ENCODE measurements at places on chromosomes 2 and 18. TPM values are rescaled to one million over a fixed set of nuclear protein-coding genes. Genes with fewer than 3 reads are reported as not detected.

Gene FBXO36
- total RNA-seq: 3.2 TPM

Gene RPRM
- total RNA-seq: 0.22 TPM

Gene ST8SIA5
- total RNA-seq: 0.22 TPM

DNA sequence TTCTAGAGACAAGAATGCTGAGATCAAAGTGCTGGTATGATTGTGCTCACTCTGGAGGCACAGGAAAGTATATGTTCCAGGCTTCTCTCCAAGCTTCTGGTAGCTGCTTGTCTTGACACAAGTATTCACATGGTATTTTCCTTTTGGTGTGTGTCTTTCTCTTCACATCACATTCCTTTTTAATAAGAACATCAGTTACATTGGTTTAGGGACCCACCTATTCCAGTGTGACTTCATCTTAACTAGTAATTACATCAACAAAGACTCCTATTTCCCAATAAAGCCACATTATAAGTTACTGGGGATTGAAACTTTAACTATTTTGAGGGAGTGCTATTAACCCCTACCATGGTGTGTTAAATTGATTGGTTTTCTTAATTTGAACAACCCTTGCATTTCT lies 119.1 kb downstream of the FSIP2 start:
- DNase-seq: no peak

Gene CTAGE1
- total RNA-seq: not detected

DNA sequence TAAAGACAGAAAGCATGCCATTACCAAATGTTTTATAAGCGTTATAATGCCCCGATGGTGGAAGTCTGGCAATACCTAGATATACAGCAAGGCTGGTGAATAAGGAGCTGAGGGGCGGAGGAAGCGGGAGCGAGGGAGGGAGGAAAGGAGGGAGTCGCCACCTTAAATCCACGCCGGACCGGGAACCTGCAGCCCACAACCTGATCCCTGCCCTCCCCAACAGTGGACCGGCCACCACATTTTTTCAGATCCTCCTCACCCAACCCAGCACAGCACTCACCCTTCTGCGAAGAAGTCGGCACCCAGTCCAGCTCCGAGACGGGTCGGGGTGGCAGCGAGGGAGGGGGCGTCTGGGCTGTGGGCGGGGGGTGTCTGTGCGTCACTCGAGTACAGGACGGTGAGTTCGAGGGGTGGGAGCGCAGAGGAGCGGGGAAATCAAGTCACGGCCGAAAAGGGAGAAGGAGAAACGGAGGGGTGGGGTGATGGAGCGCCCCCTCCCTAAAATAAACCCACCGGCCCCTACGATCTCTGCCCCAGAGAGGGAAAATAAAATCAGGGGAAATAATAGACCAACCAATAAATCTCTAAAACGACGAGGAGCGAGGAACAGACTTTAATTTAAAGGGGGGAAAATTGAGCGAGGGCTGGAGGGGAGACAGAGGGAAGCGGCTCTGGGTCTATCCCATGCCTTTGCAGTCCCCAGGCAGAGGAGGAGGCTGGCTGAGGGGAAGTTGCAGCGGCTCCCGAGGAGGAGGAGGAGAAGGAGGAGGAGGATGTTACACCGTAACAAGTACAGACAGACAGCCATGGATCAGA lies 96.5 kb upstream of the SERTAD2 start:
- peak; percentile 81 for DNase-seq

Gene FANCL
- total RNA-seq: 42.8 TPM

- DNase-seq: no peak
Observed at GRCh38 chr2:207533461-207534008, 3.8 kb downstream of the CREB1 start.

Gene RMC1
- 26.2 TPM for total RNA-seq

GRCh38 chr2:188628989-188629752 lies 337.5 kb downstream of the GULP1 start:
- DNase-seq: peak; percentile 65

Gene PCARE
- 0.53 TPM for total RNA-seq

- DNase-seq: no peak
Observed at GRCh38 chr2:238730001-238730669, 117.8 kb upstream of the TWIST2 start.

DNA sequence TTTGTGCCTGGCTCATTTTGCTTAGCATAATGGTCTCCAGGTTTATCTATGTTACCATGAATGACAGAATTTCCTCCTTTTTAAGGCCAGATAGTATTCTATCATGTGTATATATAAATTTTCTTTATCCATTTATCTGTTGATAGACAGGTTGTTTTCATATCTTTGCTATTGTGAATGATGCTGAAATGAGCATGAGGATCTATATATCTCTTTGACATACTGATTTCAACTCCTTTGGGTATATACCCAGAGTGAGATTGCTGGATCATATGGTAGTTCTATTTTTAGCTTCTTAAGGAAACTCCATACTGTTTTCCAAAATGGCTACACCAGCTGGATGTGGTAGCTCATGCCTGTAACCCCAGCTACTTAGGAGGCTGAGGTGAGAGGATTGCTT lies 86.4 kb upstream of the LTBP1 start:
- no peak for DNase-seq

DNA sequence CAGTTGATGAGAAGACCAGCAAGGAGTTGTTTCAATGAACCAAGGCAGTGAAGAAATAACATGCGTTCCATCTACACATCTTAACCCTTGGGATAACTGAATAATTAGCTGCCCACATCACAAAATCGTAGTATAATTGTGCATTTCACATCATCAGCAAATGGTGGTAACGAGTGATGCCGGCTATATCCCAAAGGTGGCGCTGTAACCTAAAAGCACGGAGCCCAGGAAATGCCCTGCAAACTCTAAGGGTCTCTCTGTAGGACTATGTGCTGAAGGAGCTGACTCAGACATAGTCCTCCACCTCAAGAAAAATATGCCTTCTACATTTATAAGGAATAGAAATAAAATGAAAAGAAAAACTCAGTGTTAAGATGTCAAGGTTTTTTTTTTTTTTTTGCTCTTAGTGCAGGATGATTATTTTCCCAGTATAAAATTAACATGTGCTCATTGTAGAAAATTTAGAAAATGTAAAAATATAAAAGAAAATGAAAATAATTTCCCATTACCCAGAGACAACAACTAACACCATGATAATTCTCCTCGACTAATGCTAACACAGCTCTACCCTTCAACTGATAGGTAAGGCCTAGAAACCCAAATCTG lies 23.1 kb upstream of the DSG3 start:
- no peak for DNase-seq

DNA sequence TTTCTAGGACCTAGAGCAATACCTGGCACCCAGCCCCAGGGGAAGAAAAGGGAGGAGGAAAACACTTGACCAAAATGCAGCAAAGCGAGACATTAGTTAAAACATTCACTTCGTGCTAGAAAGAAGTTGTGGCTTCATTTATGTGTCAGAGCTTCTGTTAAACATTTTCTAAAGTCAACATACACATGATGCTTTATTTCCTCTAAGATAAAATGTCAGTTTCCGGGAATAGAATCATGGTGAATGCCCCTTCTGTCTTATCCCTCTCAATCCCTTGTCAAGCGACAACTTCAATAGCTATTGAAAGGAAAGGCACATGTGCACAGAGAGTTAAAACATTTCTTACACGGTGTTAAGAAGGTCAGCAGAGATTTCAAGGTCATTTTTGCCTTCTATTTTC lies 404.6 kb upstream of the CWC22 start:
- DNase-seq: no peak

- no peak for DNase-seq
Observed at GRCh38 chr2:177929662-177930522, 142.7 kb downstream of the PDE11A start.

GRCh38 chr2:144554492-144555210 lies 34.7 kb upstream of the ZEB2 start:
- DNase-seq: no peak

Gene SLC11A1
- total RNA-seq: 36.6 TPM

- DNase-seq: no peak
Observed at GRCh38 chr2:168340931-168341330, 93.5 kb upstream of the STK39 start.

Gene DNAH6
- total RNA-seq: 2.0 TPM

DNA sequence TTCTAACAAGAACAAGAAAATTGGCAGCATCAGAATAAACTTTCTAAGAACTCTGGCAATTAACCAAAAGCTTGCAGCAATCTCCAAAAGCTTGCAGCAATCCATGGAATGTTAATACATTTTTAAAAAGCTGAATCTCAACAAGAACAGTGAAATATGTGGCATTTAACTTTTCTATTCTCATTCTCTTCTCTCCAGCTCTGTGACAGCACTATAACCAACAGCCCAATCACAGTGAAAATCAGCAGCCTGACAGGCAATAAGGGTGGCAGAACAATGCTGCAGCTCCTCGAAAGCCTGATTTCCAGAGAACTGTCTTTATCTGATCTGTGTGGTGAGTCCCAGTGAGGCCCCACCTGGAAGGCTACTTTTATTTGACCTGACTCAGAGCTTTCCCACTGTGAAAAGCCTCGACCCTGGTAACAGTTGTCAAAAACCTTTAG lies 60.0 kb downstream of the TMEM131 start:
- DNase-seq: no peak

GRCh38 chr2:71125506-71126294 lies 4.3 kb downstream of the MCEE start:
- no peak for DNase-seq

GRCh38 chr18:75209129-75209950 lies at the start of gene PTGR3:
PTGR3 (minus strand) TSS chr18:75209139; CDS start chr18:75209058, 81 bp downstream.
- DNase-seq: peak; percentile 90

- peak; percentile 98 for DNase-seq
Observed at GRCh38 chr2:10447895-10448575, at the start of gene ODC1. ODC1 (minus strand) TSS chr2:10448327; CDS start chr2:10445032, 3,295 bp downstream.

DNA sequence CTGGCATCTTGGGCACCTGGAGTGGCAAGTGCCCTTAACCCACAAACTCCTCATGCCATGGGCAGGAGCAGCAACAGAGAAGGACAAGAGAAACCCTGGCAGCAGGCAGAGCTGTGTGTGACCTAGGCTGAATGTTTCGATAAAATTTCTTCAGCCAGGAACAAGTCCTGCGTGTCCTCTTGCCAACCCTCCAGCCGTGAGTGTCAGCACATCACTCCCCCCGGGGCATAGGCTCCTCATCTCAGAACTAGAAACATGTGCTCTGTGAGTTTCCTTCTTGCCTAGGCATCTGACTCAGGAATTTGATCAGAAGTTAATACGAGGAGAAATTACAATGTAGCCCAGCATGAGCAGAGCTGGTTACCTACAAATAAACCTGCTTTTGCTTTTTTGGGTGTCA lies 2.2 kb downstream of the ABCG8 start:
- no peak for DNase-seq

DNA sequence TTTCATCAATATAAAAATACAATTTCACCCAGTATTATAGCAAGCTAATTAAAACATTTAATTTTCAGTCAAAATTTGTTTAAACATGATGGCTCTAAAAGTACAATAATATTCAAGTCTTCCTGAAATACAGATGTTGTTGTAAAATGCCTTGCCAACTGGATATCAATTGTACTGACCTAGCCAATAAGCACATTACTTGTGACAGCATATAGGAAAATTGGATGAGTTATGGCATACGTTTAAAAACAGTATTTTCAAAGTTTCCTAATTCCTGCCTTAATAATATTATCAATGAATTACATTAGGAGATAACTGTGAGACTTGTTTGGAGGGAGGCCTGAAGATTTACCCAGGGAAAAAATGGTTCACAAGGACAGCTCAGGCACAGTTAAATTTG lies 336.9 kb upstream of the CDH20 start:
- DNase-seq: no peak

Gene SLC25A12
- total RNA-seq: 23.2 TPM

GRCh38 chr2:203993011-203993410 lies 56.4 kb downstream of the ICOS start:
- no peak for DNase-seq

DNA sequence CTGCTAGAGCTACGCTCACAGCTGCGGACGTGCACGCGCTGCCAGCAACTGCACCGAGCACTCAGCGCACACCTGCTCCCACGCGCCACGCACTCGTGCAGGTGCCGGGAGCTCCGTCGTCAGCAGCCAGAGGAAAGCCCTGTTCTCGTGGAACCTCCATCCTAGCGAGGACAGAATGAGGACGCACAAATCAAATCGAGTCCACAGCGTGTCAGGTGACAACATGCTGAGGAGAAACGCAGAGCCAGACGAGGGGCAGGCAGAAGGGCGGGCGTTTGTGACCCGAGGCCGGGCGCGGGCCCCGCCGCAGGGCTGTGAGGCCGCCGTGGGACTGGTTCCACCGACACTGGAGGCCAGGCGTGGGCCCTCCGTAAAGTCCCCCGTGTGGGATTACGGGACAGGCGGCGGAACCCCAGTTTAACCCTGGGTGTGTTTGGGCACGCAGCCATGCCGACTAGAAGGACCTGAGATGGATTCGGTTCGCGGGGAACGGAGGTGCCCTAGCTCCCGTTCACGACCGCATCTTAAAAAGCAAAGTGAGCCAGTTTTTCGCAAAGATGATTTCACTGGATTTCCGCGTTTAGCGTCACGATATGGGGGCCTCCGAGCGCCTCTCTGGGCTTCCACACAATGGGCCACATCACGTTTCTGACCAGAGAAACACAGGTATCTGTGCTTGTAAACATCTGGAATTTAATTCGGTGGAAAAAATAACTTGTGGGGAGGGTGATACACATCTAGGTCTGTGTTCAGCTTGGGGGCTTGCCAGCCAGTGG lies 26.9 kb upstream of the ALKAL2 start:
- no peak for DNase-seq

DNA sequence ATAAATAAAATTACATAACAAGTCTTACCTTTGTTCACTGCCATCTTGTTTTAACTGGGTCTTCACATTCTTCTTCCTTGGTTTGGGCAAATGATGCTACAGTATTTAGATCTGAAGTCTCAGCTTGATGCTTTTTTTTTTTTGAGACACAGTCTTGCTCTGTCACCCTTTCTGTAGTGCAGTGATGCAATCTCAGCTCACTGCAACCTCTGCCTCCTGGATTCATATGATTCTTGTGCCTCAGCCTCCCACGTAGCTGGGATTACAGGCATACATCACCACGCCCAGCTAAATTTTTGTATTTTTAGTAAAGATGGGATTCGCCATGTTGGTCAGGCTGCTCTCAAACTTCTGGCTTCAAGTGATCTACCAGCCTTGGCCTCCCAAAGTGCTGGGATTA lies 53.2 kb upstream of the MAT2A start:
- no peak for DNase-seq

DNA sequence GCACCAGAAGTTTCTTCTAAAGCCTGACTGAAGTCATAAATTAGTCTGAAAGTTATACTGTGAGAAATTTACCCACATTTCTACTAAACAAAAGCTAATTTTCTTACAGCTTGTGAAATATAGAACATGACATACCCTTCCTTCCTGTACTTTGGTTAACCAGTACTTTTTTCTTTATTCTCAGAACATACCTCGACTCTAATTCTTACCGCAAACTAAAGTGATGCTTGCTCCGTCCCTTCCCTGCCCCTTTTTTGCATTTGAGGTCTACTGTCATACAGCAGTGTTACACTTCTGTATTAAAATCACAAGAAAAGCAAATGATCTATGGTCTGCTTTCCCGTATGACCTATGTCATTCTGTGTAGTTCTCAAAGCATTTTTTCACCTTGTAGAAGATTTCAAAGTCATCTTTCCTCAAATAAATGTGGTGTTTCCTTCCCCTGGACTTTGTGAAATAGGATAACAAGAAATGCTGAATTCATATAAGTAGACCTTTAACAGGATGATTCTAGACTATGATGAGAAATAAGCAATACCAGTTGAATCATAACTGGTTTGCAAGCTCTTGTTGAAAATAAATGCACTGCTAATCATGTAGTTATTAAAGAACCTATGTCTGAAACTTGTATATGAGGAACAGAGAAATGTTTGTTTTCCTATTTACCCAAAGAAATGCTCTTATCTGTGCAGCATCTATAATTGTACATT lies 30.4 kb downstream of the CYTIP start:
- DNase-seq: no peak

Data from sciatic nerve (tissue), 2 donors.